ENCODE measurements at places on chromosomes 13 and 19.

- no peak for DNase-seq
Observed at GRCh38 chr13:22937241-22937640, 243.5 kb upstream of the SGCG start.

GRCh38 chr19:46076951-46077814, 36.4 kb upstream of the IGFL4 start:
- peak; percentile 41 for DNase-seq

GRCh38 chr19:47723581-47723940, 10.3 kb downstream of the EHD2 start:
- DNase-seq = no peak

DNA sequence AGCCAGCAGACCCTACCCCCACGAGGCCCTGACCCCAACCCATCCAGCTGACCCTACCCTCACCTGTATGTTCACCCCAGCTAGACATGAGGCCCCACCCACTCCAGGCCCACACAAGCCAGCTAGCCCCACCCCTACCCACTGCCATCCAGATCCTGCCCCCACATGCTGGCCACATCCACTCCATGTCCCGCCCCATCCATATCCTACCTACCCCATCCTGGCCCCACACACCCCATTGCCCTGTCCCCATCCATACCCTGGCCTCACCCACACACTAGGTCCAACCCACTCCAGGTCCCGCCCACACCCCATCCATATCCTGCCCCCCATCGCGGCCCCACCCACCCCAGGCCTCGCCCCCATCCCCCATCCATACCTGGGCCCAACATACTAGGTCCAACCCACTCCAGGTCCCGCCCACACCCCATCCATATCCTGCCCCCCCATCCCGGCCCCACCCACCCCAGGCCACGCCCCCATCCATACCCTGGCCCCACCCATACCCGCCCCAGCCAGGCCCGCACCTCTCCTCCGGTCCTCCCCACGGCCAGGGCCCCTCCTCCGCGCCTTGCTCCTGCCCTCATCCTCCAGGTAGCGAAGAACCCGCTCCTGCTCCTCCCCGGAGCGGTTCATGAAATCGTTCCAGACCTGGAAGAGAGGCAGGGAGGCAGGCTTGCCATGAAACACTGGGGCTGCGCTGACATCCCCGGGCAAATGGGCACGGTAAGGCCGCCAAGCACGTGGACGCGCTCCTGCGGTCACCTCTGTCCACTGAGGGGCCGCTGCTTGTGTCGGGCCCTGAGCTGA, 7.2 kb downstream of the RNU6-9 start:
- DNase-seq = no peak

DNA sequence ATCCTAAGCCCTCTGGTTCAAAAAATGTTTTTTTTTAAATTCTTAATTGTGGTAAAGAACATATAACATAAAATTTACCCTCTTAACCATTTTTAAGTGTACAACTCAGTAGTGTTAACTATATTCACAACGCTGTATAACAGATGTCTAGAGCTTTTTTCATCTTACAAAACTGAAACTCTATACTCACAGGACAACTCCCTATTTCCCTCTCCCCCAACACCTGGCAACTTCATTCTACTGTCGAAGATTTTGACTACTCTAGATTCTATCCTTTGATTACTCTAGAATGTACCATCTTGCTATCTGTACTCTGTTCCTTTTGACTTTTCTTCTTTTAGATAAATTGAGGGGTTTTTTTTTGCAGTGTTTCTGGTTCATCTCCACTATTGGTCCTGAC, 200.4 kb downstream of the KLF12 start:
- DNase-seq = no peak

GRCh38 chr19:14530005-14530348, 583 bp downstream of the TECR start:
- no peak for DNase-seq

GRCh38 chr19:56319991-56320390, 5.4 kb upstream of the ZSCAN5A start:
- no peak for DNase-seq

- no peak for DNase-seq
Observed at GRCh38 chr13:28041031-28041461, 52.6 kb upstream of the URAD start.

DNA sequence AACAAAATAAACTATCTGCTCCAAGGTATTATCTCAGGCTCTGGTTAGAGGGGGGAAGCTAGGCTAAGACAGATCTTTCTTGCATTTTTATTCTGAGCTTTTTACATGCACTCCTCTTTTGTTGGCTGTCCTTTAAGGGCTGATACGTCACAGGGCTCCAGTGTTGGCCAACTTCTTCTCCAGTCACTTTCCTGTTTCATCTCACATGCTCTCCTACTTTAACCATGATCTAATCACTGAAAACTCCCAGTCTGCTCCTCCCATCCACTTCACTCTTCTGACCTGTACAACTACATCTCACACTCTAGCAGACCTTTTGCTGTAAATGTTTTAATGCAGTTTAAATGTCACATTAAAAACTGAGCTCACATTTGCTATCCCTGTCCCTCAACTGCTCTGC, 510.0 kb upstream of the KLF12 start:
- DNase-seq = no peak

- DNase-seq = no peak
Observed at GRCh38 chr19:10555610-10555973, 10.2 kb downstream of the KRI1 start.

DNA sequence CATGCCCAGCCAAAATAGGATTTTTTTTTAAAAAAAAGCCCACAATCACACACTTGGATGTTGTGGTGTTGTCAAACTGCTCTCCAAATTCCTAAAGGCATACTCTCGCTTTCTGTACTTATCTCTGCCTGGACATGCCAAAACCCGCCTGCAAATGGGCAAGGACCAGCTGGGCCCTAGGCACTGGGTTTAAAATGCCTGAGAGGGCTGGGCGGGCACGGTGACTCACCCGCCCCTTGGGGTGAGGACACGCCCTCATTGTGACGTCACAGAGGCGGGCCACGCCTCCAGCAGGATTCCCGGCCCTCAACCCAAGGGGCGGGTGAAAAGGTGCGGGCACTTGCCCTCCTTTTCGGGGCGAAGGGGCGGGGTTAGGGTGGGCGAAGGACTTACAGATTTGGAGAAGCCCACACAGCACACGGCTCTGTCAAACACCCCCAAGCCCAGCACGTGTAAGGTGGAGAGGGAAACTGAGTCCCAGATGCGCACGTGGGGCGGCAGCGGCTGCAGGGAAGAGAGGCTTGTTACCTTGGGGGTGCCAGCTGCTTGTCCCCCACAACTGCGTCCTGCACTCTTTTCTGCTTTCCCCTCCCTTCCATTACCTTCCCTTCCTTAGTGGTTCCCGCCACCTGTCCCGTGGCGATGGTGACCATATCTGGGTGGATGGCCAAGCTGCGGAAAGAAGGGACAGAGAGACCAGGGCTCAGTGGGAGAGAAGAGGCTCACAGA, 6.6 kb downstream of the EML2 start:
- peak; percentile 54 for DNase-seq

GRCh38 chr19:55586976-55587668, 6.5 kb upstream of the ZNF579 start:
- peak; percentile 92 for DNase-seq

GRCh38 chr13:106010836-106011235, 524.6 kb downstream of the EFNB2 start:
- DNase-seq = no peak

DNA sequence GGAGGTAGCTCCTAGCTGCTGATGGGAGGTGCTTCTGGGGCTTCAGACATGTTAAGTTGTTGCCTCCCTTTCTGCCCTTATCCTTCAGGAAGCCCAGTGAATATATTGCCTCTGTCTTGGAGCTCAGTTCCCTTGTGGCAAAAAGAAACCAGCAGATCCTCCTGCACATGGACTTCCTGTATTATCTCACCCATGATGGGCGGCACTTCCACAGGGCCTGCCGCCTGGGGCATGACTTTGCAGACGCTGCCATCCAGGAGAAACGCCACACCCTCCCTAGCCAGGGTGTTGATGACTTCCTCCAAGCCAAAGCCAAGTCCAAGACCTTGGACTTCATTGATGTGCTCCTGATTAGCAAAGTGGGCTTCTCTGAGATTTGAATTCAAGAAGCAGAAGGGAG, 6.0 kb upstream of the CYP4F12 start:
- no peak for DNase-seq

- no peak for DNase-seq
Observed at GRCh38 chr13:73168953-73169401, 110.2 kb downstream of the KLF5 start.

DNA sequence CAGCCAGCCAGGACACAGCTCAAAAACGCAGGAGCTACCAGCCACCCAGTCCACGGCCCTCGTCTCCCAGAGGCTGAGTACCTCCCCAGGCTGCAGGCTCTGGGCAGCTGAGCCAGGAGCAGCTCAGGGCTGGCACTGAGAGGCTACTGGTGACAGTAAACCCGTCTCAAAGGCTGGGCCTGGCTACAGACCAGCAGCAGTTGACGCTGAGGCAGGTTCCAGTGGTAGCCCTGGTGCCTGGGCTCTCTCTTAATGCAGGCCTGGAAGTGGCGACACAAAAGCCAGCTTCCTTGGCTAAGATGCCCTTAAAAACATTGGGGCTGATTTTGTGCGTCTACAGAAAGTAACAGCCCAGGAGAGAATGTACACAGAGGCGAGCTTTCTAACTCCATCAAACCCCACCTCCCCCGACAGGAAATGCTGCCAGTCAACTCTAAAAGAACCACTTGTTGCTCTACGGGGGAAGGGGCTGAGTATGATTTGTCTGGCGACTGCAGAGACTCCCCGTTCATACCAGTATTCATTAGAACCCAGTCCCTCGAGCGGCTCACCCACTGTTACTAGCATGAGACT, 126.3 kb downstream of the STK24 start:
- DNase-seq = no peak

DNA sequence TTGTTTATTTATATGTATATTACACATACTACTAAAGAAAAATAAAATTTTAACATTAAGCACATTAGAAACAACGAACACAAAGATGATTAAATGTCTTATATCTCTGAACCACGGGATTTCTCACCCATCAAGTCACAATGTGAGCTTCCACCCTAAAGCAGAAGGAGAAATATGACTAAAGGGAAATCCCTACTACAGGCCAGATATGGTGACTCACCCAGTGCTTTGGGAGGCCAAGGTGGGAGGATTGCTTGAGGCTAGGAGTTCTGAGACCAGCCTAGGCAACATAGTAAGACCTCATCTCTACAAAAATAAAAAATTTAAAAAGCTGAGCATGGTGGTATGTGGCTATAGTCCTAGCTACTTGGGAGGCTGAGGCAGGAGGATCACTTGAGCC, 24.6 kb downstream of the DCT start:
- DNase-seq = no peak

DNA sequence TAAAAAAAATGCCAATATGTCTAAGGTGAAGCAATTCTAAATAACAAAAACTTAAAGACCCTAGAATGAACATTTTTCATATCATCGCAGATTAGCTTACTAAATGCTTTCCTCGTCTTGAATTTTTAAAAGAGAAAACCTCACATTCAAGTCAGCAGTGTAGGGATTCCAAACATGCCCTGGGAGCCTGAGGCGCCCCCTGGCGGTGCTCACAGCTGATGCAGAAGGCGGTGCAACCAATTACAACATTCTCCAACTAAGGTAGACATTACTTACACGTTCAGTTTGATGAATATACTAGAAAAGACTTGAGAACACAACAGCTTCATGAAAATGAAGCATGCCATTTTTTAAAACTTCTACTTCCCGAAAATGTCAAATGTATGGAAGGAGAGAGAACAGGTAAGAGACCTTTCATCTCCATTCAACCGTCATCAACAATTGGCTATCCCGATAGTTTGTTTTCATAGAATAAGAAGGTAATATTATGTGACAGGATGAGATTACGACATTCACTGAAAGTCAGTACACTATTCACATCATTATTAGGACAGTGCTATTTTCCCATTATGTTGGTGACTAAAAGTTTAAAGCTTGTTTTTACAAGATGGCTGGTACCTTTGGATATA, 304.4 kb downstream of the DCLK1 start:
- DNase-seq = peak; percentile 6

GRCh38 chr13:35164324-35164932, 222.4 kb downstream of the NBEA start:
- DNase-seq = no peak

DNA sequence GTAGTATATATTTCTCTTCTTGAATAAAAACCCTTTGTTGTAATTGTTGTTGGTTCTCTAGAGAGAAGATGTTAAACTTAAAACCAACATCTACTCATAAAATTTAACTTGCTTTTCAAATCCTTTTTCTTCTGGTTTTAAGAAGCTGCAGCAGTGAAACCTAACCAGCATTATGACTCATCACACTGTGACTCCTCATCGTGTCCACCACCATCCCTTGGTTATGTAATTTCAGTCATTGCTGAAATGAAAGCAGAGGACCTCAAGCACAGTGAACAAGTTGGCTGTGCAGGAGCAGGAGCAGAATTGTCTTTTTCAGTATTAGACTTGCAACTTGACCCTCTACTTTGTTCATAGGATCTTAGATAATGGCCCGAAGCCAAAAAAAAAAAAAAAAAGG, 64.9 kb upstream of the HTR2A start:
- DNase-seq = no peak

DNA sequence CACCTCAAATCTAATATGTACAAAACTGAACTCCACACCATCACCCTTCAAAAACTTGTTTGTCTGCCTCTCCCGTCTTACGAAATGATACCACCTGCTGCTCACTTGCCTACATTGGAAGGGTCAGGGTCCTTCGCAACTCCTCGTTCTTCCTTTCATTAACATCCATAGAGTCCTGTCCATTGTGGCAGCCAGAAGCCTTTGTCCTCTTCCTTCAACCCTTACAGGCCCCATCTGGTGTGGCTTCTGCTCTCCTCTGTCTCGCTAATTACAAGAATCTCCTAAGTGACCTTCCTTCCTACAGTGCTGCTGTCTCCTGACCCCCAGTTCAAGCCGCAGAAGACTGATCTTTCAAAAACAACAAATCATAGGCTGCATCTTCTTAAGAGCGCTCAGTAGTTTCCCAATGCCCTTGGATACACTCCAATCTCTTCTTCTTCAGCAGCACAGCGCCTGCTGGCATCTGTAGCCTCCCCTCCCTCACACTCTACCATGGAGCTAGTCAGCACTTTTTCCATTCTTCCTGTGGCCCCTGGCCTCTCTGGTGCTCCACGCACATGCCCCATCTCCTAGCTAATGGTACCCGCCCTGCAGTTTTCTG, 382.7 kb downstream of the LIG4 start:
- DNase-seq = no peak

GRCh38 chr19:35717665-35718344, at the start of gene KMT2B:
Gene KMT2B, plus strand, starts transcription at chr19:35718003. Its CDS starts 16 bp downstream, at chr19:35718019.
- peak; percentile 97 for DNase-seq

DNA sequence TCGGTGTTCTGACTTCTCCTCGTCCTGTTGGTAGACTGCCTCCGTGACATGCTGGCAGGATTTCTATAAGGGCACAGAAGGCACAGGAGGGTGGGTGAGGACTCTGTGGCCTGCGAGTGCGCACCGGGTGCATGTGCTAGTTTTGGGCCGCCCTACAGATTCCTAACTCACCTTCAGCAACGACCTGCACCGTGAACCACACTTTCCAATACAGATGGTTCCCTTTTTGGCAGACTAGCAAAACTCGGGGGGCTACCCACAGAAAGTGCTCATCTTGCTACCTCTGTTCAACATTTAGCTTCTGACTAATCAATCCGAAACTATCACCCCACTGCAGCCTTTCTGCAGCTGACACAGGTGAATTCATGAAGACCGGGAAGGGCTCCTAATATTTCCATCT, 14.1 kb upstream of the AMER2 start:
- DNase-seq = no peak
